ENCODE measurements at places on chromosomes 11 and 22. TPM values are rescaled to one million over a fixed set of nuclear protein-coding genes. Genes with fewer than 3 reads are reported as not detected.

Gene ANKRD49
- polyA plus RNA-seq, result 33.7 TPM

Gene DGAT2
- polyA plus RNA-seq, result 2.2 TPM

DNA sequence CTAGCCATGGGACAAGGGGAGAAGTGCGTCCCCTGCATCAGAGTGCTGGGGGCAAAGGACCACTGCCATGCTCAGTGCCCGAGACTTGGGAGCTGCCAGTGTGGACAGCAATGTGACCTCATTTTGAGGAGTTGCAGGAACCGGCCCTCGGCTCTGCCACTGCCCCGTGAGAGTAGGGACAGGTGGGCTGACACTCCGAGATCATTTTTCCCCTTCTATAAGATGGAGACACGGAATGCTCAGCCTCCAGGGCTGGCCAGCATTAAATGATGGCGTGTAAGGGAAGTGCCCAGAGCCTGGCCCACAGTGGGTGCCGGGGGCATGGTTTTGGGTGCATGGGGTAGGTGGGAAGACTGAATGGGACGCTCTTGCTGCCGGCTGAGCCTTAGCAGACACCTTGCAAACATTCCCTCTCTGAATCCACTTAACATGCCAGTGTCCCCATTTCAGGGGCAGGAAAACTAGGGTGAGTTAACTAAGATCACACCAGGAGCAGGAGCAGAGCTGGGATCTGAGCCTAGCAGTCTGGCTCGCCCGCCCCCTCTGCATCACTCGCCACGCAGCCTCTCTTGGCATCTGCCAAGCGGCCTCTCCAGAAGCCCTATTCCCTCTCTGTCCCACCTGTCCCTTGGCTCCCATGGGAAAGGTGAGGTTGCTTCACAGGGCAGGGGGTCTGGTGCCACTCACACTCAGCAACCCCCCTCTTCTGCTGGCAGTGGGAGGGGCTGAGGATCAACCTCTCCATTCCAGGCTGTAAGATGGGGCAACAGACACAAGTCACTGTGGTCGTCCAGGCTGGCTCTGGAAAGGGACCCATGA is 13.6 kb downstream of the NPTXR start:
- DNase-seq, result no peak

- DNase-seq, result no peak
Measured at GRCh38 chr22:48675141-48675829, 1152.4 kb downstream of the BRD1 start.

DNA sequence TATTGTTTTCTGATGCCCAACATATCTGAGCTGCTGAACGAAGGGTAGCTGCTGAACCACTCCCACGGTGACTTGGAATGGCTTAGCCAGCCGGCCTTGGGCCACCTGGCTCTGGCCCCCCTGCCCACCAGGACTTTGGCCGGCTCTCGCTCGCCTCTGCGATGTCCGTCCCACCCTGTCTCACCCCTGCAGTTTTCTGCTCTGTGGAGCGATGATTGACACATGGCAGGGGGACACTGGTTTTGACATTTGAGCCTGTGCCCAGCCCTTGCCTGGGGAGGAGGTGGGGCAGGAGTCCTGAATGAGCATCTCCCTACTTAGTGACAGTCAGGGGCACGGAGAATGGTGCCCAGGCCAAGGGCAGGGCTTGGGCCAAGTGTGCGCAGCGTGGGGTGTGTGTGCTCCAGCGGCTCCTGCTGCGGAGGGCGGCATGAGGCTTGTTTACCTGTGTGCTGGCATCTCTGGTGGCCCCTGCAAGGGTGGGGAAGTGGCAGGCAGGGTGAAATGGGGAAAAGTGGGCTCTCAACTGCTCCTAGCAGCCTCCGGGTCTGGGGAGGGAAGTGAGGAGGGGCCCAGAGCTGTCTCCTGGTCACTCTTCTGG is 15.7 kb upstream of the CDKN1C start:
- no peak for DNase-seq

GRCh38 chr11:43748095-43748494 is 67.6 kb downstream of the HSD17B12 start:
- DNase-seq, result no peak

GRCh38 chr11:81092522-81092921 is 1641.1 kb downstream of the FAM181B start:
- DNase-seq, result no peak

GRCh38 chr11:44120169-44120568 is 24.7 kb downstream of the EXT2 start:
- DNase-seq, result no peak

GRCh38 chr22:30755759-30756124 is 61.1 kb downstream of the OSBP2 start:
- DNase-seq, result no peak

- DNase-seq, result no peak
Measured at GRCh38 chr11:20197881-20198280, 37.6 kb upstream of the DBX1 start.

GRCh38 chr22:44309137-44309536 is 3.6 kb downstream of the SHISAL1 start:
- DNase-seq, result no peak

GRCh38 chr11:13352711-13353110 is 75.1 kb downstream of the BMAL1 start:
- DNase-seq, result no peak

GRCh38 chr11:115266066-115266639 is 238.1 kb downstream of the CADM1 start:
- no peak for DNase-seq
